Heart right ventricle (tissue), 16 donors: ENCODE measurements at places on chromosomes 11 and 22.

DNA sequence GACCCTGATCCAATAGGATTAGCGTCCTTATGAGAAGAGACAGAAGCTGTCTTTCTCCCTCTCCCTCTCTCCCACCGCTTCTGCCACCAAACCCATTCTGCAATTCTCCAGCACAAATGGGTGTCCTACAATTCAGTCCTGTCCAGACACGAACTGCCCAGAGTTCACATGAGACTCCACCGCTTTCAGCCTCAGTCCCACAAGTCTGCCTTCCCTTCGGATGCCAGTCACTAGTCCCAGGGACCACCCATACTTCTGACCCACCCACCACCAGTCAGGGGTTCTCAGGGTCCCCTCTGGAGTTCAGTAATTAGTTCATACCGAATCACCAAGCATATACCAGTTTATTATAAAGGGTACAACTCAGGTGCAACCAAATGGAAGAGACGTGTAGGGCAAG is 73.6 kb downstream of the TRIM29 start:
- no peak for DNase-seq

DNA sequence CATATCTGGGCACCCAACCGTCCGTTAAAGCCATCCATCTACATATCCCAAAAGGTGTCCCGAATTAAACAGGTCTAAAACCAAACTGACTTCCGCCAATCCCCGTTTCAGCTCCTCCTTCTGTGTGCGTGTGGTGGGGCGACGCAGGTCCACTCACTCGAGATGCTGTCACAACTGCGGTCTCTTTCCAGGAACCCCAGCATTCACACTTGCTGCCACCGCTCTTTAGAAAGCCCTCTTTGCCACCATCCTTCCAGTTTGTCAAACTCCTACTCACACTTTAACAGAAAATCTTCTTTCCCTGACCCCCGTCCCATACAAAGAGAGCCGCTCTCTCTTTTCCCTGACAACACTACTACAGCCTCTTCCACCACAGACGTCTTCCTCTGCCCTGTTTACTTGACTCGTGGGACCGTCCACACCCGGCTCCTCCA is 467 bp downstream of the ESS2 start:
- DNase-seq, result no peak

- no peak for DNase-seq
These were observed 344.1 kb upstream of the API5 start for GRCh38 chr11:42967653-42968052.

DNA sequence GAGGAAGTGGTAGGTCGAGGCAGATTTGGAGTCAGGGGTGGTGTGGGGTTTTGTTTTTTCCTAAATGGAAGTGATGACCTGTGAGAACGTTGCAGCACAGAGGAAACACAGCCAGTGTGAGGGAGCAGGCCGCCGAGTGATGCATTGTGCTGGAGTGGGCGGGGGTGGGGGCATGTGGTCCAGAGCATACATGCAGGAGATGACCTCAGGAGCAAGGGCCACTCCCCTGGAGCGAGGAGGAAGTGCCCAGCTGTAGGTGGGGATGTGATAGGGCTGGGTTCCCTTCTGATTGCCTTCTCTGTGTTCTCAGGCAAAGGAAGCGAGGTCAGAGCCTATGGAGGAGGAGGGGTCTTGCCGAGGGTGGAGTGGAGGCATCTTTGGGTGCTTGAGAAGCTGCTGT is 81.4 kb downstream of the PPP6R3 start:
- no peak for DNase-seq

DNA sequence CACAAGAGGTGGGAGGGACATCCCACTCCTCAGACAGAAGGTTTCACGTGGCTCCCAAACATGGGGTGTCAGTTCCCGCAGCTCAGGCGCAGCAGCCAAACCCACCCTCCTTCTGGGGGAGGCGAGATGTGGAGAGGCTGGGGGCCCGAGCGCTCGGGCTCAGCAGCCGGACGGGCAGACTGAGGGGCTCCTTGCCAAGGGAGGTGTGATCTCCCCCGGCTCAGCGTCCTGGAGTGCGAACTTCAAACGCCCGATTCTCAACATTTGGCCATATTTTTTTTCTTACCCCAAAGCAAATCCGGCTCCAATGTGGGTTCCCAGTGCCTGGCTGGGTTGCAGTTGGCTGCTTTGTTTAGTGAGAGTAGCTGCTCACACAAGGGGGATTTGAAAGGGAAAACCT is 477.9 kb downstream of the MN1 start:
- DNase-seq, result no peak

GRCh38 chr11:128914216-128915148 is 23.3 kb downstream of the KCNJ5 start:
- no peak for DNase-seq

GRCh38 chr11:15815246-15816195 is 540.8 kb downstream of the SOX6 start:
- no peak for DNase-seq

DNA sequence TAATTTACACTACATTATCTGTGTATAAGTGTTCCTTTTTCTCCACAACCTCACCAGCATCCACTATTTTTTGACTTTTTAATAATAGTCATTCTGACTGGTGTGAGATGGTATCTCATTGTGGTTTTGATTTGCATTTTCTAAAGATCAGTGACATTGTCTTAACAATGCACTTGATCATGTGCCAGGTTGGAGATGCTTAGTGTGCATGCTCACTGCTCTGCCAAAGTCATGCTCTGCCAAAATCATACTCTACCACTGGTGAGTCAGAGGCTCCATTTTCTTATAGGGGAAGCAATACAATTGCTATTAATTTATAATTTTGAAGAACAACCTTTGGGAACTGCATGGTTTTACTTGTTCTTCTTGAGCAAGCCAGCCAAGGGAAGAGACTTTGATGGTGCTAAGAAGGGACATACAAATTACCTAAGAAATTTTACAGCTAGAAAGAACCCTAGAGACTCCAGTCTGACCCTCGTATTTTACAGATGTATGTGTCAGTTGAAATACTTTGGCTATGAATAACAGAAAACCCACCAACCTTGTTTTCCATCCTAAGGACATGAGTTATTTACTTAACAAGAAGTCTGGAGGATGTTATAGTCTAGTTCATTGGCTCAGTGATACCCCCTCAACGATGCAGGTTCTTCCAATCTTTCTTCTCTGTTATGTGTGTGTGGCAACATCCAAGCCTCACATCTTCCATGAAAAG is 368.9 kb downstream of the DDX10 start:
- no peak for DNase-seq

GRCh38 chr11:81237139-81237538 is 1496.5 kb downstream of the FAM181B start:
- peak; percentile 12 for DNase-seq

DNA sequence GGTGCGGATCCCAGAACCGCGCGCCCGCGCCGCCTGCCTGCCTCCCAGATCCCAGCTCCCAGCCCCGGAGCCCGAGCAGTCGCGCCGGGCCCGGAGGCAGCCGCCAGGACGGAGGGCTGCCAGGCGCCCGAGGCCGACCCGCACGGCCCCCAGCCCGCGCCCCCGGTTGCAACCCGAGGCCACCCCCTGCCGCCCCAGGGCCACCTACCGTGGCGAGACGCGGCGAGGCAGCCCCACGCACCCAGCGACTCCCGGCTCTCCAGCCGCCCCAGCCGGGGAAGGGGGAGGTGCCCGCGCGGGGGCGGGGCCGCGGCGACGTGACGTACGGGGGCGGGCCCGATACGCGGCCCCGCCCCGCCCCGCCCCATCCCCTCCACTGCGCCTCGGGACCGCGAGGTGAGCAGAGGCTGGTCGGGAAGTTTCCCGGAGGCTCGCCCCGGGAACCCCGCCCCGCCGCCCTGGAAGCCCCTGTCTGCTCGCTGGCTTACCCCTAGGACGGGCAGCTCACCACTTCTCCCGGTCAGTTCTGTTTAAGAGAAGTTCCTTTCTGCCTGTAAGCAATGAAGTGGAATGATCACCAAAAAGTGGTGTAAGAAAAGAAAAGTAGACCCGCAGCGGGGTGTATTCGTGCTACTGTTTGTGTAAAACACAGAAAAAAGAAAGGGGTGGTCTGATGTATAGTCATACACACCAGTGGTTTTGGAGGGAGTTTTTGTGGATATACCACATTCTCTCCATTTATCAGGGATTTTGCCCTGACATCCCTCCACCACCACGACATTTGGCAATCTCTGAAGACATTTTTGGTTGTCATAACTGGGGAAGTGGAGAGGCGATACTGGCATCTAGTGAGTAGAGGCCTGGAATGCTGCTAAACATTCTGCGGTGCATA is at the start of gene TPST2:
TSS of gene TPST2 (minus strand) at position 288 of the 892 bp plus-strand sequence. CDS start 48,502 bp downstream, outside the sequence.
- DNase-seq, result peak; percentile 85

- no peak for DNase-seq
These were observed 12.3 kb downstream of the PDGFD start for GRCh38 chr11:104151404-104152204.

- DNase-seq, result no peak
These were observed 53.9 kb upstream of the SHISAL1 start for GRCh38 chr22:44366372-44367300.

GRCh38 chr11:27237643-27238042 is 125.4 kb downstream of the CCDC34 start:
- no peak for DNase-seq

GRCh38 chr11:84420271-84420670 is 1134.1 kb upstream of the CCDC90B start:
- DNase-seq, result no peak

- DNase-seq, result no peak
These were observed 2.0 kb downstream of the C2CD3 start for GRCh38 chr11:74168838-74169237.

- no peak for DNase-seq
These were observed 8.6 kb upstream of the EIF3M start for GRCh38 chr11:32575070-32575469.

DNA sequence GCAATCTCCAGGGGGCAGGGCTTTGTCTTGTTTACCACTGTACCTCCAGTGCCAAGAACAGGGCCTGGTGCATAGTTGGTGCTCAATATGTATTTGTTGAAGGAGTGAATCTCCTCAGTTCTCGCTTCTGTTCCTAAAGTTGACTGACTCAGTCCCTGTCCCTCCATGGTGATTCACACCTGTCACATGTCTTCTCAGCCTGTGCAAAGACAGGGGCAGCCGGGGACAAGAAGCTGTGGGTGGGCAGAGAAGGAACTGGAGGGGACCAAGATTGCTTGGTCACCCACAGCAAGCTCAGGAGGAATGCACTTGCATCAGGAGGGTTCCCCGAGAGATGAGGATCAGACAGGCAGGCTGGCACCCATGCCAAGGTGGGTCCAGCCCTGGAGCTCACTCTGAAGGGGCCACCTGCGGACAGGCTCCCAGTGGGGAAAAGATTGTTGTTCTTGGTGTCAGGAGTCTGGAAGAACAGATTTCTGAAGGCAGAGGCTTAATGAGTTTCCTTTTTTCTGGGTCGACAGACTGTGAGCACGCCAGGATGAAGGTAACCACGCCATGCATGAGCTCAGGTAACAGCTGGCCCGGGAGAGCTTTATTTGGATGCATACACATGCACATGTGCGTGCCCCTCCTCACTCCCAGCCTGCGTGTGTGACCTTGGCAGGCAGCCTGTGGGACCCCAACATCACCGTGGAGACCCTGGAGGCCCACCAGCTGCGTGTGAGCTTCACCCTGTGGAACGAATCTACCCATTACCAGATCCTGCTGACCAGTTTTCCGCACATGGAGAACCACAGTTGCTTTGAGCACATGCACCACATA is 16.9 kb downstream of the IL17RA start:
- DNase-seq, result no peak

DNA sequence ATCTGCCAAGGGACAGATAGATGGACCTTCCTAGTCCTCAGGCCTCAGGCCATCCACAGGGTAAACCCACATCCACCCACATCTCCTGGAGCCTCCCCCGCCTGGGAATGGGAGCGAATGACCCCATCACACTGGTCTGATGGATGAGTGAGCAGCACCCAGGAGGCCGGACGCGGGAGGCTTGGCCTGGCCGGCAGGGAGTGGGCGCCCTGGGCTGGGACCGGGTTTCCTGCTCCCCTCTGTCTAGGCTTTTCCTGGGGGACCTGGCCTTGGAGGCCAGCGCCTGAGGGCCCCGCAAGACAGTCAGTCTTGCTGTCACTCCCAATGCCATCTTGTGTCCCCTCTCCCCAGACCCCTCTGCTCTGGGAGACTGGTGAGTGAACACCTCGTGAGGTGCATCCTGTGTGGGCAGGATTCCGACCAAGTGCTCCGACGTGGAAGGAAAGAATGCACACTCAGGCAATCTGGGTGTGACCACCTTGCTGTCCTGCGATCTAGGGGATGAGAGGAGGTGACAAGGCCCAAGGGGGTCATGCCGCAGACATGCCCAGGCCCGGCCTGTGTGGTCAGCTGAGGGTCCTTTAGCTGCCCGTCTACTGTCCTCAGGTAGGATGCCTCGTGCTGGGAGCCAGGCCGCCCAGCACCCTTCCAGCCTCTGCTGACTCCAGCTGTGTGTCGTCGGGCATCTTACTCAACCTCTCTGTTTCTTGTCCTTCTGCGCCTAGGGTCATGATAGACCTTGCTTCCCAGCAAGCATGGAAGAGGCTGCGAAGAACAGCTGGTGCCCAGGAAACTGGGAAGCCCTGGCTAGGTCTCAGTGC is 26.5 kb upstream of the WNT7B start:
- DNase-seq, result no peak

DNA sequence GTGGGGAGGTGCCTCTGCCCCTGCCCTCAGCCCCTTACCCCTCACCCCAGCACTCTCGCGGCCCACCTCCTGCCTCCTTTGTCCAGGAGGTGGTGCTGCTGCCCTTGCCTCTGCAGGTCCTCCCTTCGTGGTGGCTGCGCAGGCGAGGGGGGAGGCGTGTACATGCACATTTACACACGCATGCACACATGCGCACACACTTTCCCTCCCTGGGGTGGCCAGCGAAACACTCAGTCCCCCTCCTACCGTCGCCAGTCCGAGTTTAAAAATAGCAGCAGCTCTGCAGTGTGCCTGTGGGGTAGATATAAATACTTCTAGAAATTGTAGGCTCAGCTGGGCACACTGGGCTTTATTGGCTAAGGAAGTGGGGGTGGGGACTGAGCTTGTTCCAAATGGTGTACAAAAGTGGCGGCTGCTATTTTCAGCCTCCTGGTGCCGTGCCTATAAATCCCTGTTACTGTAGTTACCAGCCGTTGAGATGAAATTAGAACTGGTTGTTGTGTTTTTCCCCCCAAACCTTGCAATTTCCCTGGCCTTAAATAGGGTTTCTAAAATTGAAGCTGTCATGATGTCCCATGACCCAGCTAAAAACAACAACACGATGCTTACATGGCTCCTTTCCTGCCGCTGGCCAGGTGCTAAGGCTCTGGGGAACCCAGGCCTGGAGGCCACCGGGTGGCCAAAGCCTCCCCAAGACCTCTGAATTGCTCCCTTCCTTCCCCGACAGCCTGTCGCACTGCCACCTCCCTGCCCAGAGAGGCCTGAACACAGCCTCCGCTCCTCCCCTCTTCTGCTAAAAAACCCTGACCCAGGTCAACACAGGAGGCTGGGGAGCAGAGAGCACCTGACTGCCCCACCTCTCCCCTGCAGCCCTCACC is 12.4 kb downstream of the PICK1 start:
- peak; percentile 85 for DNase-seq

GRCh38 chr11:110069158-110069737 is 23.9 kb upstream of the ZC3H12C start:
- peak; percentile 66 for DNase-seq

GRCh38 chr11:34585735-34586487 is 35.0 kb upstream of the EHF start:
- no peak for DNase-seq
